ENCODE measurements at places on chromosomes 3 and 15.
A peak's percentile ranks its signal among the peaks of the same experiment; 100 is the strongest.

GRCh38 chr3:123486460-123486859 lies 37.6 kb upstream of the ADCY5 start:
- DNase-seq, result no peak

- no peak for DNase-seq
Observed at GRCh38 chr3:58724336-58724735, 57.8 kb upstream of the FAM3D start.

DNA sequence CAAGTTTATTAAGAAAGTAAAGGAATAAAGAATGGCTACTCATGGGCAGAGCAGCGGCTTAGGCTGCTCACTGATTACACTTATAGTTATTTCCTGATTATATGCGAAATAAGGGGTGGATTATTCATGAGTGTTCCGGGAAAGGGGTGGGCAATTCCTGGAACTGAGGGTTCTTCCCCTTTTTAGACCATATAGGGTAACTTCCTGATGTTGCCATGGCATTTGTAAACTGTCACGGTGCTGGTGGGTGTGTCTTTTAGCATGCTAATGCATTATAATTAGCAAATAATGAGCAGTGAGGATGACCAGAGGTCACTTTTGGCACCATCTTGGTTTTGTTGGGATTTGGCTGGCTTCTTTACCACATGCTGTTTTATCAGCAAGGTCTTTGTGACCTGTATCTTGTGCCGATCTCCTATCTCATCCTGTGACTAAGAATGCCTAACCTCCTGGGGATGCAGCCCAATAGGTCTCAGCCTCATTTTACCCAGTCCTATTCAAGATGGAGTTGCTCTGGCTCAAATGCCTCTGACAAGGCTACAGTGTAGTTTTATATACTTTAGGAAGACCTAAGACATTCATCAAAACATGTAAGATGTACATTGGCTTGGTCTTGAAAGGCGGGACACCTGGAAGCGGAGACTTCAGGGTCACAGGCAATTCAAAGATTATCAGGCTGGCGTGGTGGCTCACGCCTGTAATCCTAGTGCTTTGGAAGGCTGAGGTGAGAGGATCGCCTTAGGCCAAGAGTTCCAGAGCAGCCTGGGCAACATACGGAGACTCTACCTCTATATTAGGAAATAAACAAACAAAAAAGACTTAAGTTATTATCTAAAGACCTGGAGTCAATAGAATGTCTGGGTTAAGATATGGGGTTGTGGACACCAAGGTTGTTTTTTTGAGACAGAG lies 3.2 kb upstream of the BLOC1S6 start:
- no peak for DNase-seq

GRCh38 chr3:46303240-46303639 lies 50.7 kb upstream of the CCR2 start:
- DNase-seq, result no peak

GRCh38 chr3:88807491-88808105 lies 299.8 kb upstream of the EPHA3 start:
- DNase-seq, result no peak

DNA sequence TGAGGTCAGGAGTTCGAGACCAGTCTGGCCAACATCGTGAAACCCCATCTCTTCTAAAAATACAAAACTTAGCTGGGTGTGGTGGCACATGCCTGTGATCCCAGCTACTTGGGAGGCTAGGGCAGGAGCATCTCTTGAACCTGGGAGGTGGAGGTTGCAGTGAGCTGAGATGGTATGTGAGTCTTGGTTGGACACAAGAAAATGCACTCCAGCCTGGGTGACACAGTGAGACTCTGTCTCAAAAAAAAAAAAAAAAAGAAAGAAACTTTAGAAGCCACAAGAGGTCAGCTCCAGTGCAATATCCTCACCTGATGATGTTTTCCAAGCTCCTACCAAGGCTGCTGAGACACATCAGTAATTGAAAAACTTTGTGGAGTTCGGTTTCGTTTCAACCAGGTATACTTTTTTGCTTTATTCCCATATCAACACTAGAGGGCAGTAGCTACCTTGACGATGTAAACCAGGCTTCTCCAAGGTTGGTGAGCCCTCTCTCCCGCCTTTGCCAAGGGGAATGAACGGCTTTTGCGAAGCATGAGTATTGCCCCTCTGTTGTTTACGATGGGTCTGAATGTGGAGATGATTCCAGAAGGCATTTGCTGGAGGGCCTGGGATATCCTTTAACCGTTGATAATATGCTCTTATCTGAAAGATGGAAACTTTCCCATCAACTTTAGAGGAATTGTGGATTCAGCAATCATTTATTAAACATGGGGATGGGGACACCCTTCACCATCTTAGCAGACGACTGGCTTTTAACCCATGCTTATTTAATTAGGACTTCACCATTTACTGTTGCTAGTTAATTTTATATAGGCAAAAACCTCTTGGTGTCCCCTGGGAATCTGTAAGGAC lies 202.8 kb downstream of the SV2B start:
- DNase-seq, result peak; percentile 81

GRCh38 chr3:46463120-46463867 lies 1.4 kb downstream of the LTF start:
- DNase-seq, result no peak

- DNase-seq, result no peak
Observed at GRCh38 chr15:90955624-90956273, 1.1 kb downstream of the RCCD1 start.

DNA sequence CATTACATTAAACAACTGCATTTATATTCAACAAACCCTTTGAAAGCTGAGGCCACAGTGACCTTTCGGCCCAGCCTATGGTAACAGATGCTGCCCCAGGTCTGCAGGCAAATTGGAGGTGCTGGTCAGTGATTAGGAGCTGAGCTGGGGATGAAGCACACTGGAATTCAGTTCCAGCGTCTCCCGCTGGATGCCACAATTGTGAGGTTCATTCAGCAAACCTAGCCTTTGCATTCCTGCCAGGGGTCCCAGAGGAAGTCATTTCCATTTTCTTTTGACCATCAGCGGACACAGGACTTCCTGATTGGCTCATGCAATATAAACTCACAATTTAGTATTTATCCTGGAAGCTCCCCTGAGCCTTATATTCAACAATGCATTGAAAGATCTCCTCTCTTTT lies 89.5 kb downstream of the IL20RB start:
- no peak for DNase-seq

DNA sequence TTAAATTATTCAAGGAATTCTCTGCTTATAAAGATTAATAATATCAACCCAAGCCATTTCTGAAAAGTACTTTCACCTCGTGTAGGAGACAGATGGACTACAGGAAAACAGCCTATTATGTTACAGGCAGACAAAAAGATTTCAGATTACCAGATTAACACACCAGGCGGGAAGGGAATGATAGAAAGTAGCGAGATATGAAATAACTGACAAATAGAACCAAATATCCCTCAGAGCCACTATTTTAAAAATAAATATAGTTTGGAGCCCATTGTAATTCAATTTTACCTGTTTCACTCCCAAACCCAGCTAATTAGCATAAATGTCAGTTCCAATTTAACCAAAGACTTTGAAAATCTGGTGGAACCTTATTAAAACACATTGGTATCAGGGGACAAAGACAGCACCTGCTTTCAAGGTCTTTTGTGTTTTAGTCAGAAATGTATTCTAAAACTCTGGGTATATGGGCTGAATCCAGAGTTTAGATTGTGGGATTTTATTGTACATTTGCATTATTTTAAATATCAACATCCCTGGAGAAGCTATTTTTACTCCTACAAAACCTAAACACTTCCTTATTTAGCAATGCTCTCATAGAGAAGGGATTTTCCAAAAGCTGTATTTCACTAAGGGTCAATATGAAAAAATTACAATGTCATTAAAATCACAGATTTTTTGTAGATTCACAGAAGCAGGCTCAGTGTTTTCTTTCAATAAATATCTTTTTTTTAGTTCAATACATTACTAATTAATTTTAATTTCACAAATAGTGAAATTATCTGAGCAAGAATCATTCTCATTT lies 138.4 kb downstream of the TNIK start:
- no peak for DNase-seq

All from LoVo (cell line).